Tongue (tissue), 3 donors: ENCODE measurements at places on chromosomes 2 and 18. TPM values are rescaled to one million over a fixed set of nuclear protein-coding genes. Genes with fewer than 3 reads are reported as not detected.

Gene TEKT4
- not detected for total RNA-seq

Gene FAP
- total RNA-seq: 50.0 TPM

Gene ANKRD30B
- not detected for total RNA-seq

Gene RMC1
- 10.4 TPM for total RNA-seq

Gene MFSD2B
- total RNA-seq: 0.10 TPM

Gene SLC23A3
- total RNA-seq: 0.92 TPM

Gene RAB31
- 31.0 TPM for total RNA-seq

Gene PRSS56
- 0.82 TPM for total RNA-seq

Gene FRZB
- total RNA-seq: 38.0 TPM
